Glutamatergic neuron (in vitro differentiated cells): ENCODE measurements at places on chromosomes 16 and 17. TPM values are rescaled to one million over a fixed set of nuclear protein-coding genes. Genes with fewer than 3 reads are reported as not detected.

- no peak overlapping the region for H3K4me3 ChIP-seq
- no peaks in the 10 kb centered on the region for H3K4me1 ChIP-seq
- no peak overlapping the region for H3K27ac ChIP-seq
- peaks cover 2% of the 10 kb centered on the region for H3K27me3 ChIP-seq
- no peak for DNase-seq
- H3K36me3 ChIP-seq, result peaks cover 15% of the 10 kb centered on the region
Measured at GRCh38 chr17:13776027-13776551, 174.4 kb upstream of the HS3ST3A1 start.

- DNase-seq, result no peak
- peaks cover 2% of the 10 kb centered on the region for H3K27me3 ChIP-seq
- H3K27ac ChIP-seq, result no peak overlapping the region
Measured at GRCh38 chr17:37124821-37125173, 176.0 kb downstream of the AATF start.

- peaks cover 20% of the 10 kb centered on the region for H3K4me1 ChIP-seq
- H3K27ac ChIP-seq, result peak overlapping the region; percentile 88
Measured at GRCh38 chr16:85678821-85679220, 9.9 kb downstream of the GINS2 start.

GRCh38 chr17:45575126-45575885, 84.8 kb upstream of the PLEKHM1 start:
- H3K36me3 ChIP-seq, result no peaks in the 10 kb centered on the region
- no peak overlapping the region for H3K4me3 ChIP-seq
- H3K27ac ChIP-seq, result no peak overlapping the region
- H3K4me1 ChIP-seq, result peaks cover 4% of the 10 kb centered on the region
- no peak for DNase-seq

DNA sequence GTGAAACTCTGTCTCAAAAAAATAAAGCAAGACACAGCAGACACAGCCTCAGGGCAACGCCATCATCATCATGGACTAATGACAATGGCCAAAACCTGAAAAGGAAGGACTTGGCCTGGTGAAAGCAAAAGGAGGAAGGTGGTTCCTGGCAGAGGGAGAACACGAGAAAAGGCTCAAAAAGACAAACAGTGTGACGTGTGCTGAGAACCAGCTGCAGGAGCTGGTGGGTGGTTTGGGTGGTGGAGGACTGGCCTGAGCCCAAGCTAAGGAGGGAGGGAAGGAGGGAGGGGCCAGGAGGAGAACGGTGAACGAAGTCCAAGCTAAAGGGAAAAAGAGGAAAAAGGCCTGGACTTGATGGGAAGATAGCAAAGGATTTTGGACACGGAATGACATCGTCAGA, 85.1 kb downstream of the SLC39A11 start:
- H3K4me1 ChIP-seq, result peaks cover 6% of the 10 kb centered on the region
- H3K4me3 ChIP-seq, result no peak overlapping the region
- H3K27ac ChIP-seq, result no peak overlapping the region
- DNase-seq, result no peak
- no peaks in the 10 kb centered on the region for H3K36me3 ChIP-seq
- peaks cover 6% of the 10 kb centered on the region for H3K27me3 ChIP-seq

Gene PLA2G10
- not detected for total RNA-seq

Gene HYDIN
- total RNA-seq, result 7.0 TPM

DNA sequence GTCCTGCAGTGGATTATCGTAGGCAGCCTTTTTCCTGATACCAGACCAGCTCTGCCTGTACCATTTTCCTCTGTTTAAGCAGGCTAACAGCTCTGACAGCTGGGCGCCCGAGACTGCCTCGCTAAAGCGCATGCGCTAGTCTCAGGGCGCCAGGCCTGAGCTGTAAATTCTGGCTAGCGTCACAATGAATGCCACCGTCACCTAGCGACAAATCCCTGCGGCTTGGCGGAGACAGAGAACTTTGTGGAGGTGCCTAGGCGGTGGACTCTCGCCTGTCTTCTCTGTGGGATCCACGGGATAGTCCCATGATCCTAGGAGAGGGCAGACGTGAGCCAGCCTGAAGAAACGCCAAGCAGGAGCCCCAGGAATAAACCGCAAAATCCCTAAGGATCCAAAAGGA, 573.9 kb downstream of the KCNJ18 start:
- H3K36me3 ChIP-seq, result peaks cover under 1% of the 10 kb centered on the region
- no peak for DNase-seq
- H3K4me3 ChIP-seq, result no peak overlapping the region
- peaks cover 5% of the 10 kb centered on the region for H3K27me3 ChIP-seq
- H3K4me1 ChIP-seq, result no peaks in the 10 kb centered on the region
- no peak overlapping the region for H3K27ac ChIP-seq

- no peak overlapping the region for H3K27ac ChIP-seq
- H3K4me3 ChIP-seq, result no peak overlapping the region
- H3K36me3 ChIP-seq, result no peaks in the 10 kb centered on the region
- H3K4me1 ChIP-seq, result no peaks in the 10 kb centered on the region
Measured at GRCh38 chr17:10156948-10157607, 41.3 kb downstream of the GAS7 start.

GRCh38 chr16:73601911-73602310, 554.0 kb upstream of the ZFHX3 start:
- H3K36me3 ChIP-seq, result no peaks in the 10 kb centered on the region
- DNase-seq, result no peak
- no peak overlapping the region for H3K4me3 ChIP-seq

DNA sequence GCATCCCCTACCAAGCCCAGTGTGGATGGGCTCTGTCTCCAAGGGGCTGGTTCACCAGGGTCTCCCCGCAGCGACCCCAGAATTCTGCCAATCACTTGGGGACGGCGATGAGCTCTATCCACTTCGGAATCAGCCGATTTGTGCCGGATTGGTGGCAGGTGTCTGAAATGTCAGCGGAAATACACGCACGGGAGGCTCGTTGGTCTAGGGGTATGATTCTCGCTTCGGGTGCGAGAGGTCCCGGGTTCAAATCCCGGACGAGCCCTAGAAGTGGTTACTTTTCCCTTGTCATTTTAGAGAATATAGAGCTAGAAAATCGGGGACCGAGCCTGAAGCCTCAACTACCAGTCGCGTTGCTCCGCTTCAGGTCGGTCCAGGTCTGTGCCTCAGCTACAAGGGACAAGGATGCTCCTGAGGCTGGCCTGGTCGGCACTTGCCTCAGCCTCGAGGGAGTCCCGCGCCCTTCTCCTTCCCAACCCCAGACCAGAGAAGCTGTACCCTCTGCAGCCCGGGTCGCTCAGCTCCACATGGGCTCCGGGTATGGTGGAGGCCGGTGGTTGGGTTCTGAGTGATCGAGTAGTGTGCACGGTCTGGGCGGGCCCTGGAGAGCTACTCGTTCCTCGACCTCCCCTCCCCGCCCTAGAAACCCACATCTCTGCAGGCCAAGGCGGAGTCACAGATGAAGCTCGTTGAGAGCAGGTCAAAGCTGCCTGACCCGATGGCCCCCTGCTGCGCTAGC, 16.0 kb upstream of the OR1F1 start:
- no peak for DNase-seq
- H3K27ac ChIP-seq, result peak overlapping the region; percentile 33
- H3K36me3 ChIP-seq, result no peaks in the 10 kb centered on the region
- H3K4me3 ChIP-seq, result peak overlapping the region; percentile 68
- H3K27me3 ChIP-seq, result peaks cover 23% of the 10 kb centered on the region
- peaks cover 2% of the 10 kb centered on the region for H3K4me1 ChIP-seq

DNA sequence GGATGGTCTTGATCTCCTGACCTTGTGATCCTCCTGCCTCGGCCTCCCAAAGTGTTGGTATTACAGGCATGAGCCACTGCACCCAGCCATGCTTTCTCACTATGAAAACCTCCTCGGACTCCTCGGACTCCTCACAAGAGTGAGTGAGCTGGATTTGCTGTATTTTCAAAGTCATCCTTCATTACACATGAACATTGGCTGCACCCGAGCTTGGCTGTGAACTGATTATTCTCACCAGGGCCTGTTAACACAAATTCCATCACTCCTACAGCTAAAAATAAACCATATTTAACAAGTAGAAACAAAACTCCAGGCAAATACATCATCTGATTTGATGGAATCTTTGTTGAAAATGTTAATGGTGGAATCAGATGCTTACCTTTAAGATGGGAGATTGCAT, 50.3 kb downstream of the PITPNC1 start:
- no peak overlapping the region for H3K27ac ChIP-seq
- no peak for DNase-seq
- H3K4me1 ChIP-seq, result no peaks in the 10 kb centered on the region

Gene CDH5
- total RNA-seq, result 9.6 TPM

GRCh38 chr16:53953336-53953735, 249.4 kb downstream of the FTO start:
- no peaks in the 10 kb centered on the region for H3K27me3 ChIP-seq
- H3K27ac ChIP-seq, result no peak overlapping the region
- peaks cover 10% of the 10 kb centered on the region for H3K4me1 ChIP-seq
- no peak overlapping the region for H3K4me3 ChIP-seq
- no peak for DNase-seq
- no peaks in the 10 kb centered on the region for H3K36me3 ChIP-seq

DNA sequence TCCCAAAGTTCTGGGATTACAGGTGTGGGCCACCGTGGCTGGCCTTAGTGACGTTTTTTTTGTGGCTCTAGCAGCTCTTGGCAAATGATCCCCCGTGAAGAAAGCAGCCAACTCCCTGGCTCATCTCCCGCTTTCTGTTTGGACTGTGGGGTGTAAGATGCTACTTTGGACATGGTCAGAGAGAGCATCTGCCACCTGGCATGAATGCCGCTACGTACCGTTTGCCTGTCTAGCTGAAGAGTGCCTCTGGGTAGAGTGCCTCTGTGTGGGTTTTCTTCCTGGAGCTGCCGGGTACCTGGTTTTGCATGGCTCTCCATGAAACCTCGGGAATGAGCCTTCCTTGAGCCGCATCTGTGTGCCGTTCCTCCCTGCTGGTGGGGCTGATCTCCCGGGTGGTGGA, 34.3 kb downstream of the NDEL1 start:
- DNase-seq, result no peak
- H3K4me1 ChIP-seq, result peaks cover 31% of the 10 kb centered on the region
- no peak overlapping the region for H3K27ac ChIP-seq
- no peak overlapping the region for H3K4me3 ChIP-seq
- peaks cover 6% of the 10 kb centered on the region for H3K27me3 ChIP-seq

Gene KRT40
- not detected for total RNA-seq
